ENCODE measurements at places on chromosomes 16 and 17.

- no peaks in the 10 kb centered on the region for H3K36me3 ChIP-seq
- H3K4me1 ChIP-seq: peaks cover 10% of the 10 kb centered on the region
- no peak for DNase-seq
- no peak overlapping the region for H3K27ac ChIP-seq
- H3K4me3 ChIP-seq: no peak overlapping the region
- H3K27me3 ChIP-seq: no peaks in the 10 kb centered on the region
These were observed 141.6 kb downstream of the RGS9 start for GRCh38 chr17:65278820-65279184.

DNA sequence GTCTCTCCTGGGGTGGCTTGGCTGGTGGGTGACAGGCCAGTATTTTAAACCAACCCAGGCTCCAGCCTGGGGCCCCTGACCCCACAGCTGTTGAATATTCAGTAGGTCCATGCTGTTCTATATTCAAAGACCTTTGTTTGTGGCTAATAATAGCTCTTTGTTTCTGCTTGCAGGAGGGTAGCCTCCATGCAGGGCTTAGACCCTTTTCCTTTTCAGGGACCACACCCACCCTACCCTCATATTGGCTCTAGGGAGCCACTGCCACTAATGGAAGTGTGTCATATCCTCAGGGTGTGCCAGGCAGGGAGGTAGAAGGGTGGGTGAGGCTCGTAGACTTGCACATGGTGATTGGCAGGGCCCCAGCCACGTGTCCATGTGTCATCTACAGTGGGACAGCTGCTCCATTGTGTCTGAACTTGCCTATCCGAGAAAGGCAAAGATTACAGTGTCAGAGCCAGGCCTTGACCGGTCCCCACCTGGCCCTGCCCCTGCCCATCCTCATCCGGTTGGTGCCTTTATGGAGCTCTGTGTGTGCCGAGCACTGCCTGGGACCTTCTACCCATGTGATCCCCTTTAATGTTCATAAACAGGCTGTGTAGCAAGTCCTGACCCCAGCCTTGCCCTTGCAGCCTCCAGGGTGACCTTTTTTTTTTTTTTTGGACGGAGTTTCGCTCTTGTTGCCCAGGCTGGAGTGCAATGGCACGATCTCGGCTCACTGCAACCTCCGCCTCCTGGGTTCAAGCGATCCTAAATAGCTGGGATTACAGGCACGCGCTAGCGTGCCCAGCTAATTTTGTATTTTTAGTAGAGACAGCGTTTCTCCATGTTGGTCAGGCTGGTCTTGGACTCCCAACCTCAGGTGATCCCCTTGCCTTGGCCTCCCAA lies 22.1 kb downstream of the TMC7 start:
- no peaks in the 10 kb centered on the region for H3K36me3 ChIP-seq
- DNase-seq: no peak
- no peak overlapping the region for H3K4me3 ChIP-seq
- H3K4me1 ChIP-seq: peaks cover 19% of the 10 kb centered on the region
- no peaks in the 10 kb centered on the region for H3K27me3 ChIP-seq

GRCh38 chr17:82577300-82577699 lies 57.8 kb downstream of the FOXK2 start:
- no peaks in the 10 kb centered on the region for H3K27me3 ChIP-seq
- DNase-seq: no peak
- H3K27ac ChIP-seq: no peak overlapping the region
- H3K4me1 ChIP-seq: peaks cover 2% of the 10 kb centered on the region

DNA sequence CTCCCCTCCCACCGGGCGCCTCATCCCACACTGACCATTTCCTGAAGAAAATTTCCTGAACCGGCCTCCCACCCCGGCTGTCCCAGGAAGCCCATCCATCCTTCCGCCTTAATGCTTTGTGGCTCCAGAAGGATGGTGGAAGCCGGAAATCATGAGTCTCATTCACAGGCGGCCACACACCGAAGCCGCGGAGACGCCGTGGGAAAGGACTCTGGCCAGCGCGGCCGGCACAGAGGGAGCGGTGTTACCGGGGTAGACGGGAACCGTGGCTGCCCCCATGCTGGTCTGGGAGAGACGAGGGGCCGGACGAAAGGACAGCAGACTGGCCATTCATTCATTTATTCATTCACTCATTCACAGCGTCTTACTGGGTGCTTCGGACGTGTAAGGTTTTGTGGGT lies 326.8 kb downstream of the SEC14L1 start:
- H3K4me3 ChIP-seq: no peak overlapping the region
- no peak for DNase-seq
- no peaks in the 10 kb centered on the region for H3K36me3 ChIP-seq
- no peaks in the 10 kb centered on the region for H3K27me3 ChIP-seq
- H3K27ac ChIP-seq: no peak overlapping the region

DNA sequence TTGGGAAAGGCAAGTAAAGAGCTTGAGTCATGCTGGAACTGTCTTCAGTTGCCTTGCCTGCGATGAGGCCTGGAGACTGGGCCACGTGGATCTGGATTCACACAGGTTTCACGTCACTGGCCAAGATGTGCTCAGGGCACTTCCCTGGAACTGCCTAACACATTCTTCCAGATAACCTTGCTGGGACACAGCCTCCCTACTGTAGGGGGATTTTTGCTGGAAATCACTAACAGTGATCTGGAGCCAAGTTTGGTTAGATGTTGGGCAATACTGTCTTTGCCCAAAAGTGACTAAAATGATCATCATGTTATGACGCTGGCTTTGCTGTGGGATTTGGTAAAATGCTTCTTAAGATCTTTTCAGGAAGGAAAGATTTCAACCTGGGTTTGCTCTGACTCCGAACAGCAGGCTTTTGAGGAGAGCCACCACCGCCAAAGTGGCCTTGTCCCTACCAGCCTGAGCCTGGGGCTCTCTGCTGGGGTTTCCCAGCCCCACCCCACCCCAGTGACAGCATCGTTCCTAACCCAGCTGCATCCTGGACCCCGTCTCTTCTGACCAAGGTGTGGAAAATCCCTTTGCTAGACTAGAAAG lies 14.7 kb downstream of the C1QTNF1 start:
- peak; percentile 83 for DNase-seq
- peak overlapping the region; percentile 71 for H3K27ac ChIP-seq
- H3K4me3 ChIP-seq: no peak overlapping the region
- H3K4me1 ChIP-seq: peaks cover 56% of the 10 kb centered on the region

DNA sequence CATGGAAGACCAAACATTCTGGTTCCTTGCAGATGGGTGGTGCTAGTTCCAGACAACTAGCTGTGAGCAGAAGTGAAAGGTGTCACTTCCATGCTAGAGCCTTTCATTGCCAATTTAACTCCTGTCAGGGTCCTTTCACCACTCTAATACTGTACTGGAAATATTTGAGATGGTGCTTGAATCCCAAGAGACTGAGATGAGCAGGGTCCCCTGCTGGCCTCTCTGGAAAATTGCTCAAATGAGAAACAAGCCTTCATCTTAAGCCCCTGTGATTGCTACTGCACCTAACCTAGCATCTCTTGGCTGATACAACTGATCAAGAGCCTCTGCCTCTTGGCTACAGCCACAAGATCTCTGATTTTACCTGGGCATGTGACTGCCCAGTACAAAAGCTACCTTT lies 7.4 kb upstream of the VAC14 start:
- no peak overlapping the region for H3K4me3 ChIP-seq
- H3K36me3 ChIP-seq: no peaks in the 10 kb centered on the region
- H3K27ac ChIP-seq: no peak overlapping the region
- H3K27me3 ChIP-seq: peaks cover 13% of the 10 kb centered on the region

DNA sequence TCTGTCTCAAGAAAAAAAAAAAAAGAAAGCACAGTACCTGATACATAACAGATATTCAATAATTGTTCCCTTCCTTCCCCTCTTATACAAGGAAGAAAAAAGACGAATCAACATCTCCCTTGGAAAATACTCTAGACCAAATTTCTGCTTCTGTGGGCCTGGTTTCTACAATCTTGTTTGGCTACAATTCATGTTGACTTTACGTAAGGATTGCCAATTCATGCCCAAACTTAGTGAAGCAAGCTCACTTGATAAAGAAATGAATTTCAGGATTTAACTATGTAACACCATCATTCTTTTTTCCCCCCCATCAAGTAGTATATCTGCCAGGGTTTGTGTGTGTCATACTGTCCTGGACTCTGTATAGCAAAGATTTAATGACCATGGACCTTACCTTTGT lies 134.2 kb upstream of the TBX2 start:
- H3K36me3 ChIP-seq: no peaks in the 10 kb centered on the region
- H3K27ac ChIP-seq: no peak overlapping the region
- no peaks in the 10 kb centered on the region for H3K27me3 ChIP-seq
- no peaks in the 10 kb centered on the region for H3K4me1 ChIP-seq

- no peak for DNase-seq
- H3K4me1 ChIP-seq: peaks cover 15% of the 10 kb centered on the region
- no peak overlapping the region for H3K27ac ChIP-seq
- no peaks in the 10 kb centered on the region for H3K36me3 ChIP-seq
- H3K4me3 ChIP-seq: no peak overlapping the region
These were observed 13.4 kb upstream of the ADCY7 start for GRCh38 chr16:50252874-50253513.

Measured in suprapubic skin (tissue), 4 donors.